ENCODE measurements at places on chromosomes 7 and 10.

DNA sequence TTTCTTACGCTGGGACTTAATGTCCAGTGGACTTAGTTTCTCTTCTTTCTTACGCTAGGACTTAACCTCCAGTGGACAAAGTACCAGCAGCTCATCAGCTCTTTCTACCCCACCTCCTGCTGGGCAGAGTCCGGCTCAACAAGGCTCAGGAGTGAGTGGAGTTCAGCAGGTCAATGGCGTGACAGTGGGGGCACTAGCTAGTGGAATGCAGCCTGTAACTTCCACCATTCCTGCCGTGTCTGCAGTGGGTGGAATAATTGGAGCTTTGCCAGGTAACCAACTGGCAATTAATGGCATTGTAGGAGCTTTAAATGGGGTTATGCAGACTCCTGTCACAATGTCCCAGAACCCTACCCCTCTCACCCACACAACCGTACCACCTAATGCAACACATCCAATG, 199.7 kb downstream of the MLLT10 start:
- peaks cover 27% of the 10 kb centered on the region for H3K36me3 ChIP-seq
- no peak for DNase-seq
- H3K4me3 ChIP-seq, result no peak overlapping the region
- no peaks in the 10 kb centered on the region for H3K27me3 ChIP-seq
- peaks cover 26% of the 10 kb centered on the region for H3K4me1 ChIP-seq

DNA sequence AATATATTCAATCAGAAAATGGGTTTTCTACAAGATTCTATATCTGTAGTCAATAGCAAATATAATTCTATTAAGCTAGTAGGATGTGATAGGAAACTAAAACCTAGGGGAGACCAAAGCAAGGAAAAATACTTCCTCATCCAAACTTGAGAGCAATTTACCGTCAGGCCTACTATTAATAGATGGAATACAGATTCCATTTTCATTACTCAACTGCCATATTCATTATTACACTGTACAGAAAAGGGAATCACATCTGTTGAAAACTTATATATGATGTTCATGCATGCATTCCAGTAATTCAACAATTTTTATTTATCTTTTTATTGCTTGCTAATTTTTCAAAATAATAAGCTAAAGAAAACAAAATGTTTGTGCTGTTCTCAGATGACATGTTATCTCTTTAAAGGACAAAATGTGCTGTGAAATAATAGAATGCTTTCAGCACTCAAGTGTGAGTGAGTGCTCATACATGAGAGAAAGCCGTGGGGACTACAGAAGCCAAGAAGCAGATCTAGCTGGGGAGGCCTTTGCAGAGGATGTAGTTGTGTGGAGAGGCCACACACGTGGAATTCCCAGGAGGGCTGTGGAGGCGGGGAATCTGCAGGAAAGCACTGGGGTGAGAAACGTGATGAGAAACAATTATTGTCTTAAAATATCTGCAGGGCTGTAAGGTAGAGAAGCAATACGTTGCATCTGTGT, 110.0 kb downstream of the EGFR start:
- H3K27me3 ChIP-seq, result peaks cover 11% of the 10 kb centered on the region
- H3K27ac ChIP-seq, result no peak overlapping the region
- H3K36me3 ChIP-seq, result no peaks in the 10 kb centered on the region
- no peak overlapping the region for H3K4me3 ChIP-seq
- H3K4me1 ChIP-seq, result peaks cover 8% of the 10 kb centered on the region
- no peak for DNase-seq

DNA sequence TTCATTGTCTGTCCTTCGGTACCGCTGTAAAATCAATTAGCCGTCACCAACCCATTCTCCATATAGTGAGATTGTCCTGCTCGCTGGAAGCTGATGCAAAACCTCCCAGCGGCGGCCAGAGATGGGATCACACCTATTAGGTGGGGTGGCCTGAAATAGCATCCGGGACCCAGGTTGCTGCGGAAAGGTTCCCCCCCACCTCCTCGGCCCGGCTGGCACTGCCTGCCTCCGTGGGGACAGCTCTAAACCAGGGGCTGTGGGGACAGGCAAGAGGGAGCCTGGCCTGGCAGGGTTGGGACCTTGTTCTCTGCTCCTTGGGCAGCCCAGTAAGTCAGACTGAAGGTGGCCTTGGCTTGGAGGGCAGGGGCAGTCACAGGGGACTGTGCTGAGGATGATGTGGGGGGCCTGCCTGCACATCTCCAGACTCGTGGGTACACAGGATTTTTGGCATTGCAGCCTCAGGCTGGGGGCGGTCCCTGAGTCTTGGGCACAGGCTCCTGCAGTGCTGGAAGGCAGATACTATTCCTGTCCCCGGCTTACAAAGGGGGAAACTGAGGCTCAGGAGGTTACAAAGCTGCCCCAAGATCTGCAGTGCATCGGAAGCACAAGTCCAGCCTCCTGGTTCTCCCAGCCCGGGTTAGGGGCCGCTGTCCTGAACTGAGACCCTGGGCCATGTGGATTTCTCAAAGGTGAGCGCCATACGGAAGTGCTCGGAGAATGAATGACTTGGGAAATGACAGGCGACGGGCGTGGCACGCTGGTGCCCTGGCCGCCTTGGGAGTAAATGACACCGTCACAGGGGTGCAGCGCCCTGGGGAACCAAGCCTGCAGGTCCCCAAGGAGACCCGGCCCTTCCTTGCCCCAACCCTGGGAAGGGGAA, 65.6 kb downstream of the UNCX start:
- H3K27ac ChIP-seq, result no peak overlapping the region
- H3K4me3 ChIP-seq, result no peak overlapping the region
- no peak for DNase-seq
- no peaks in the 10 kb centered on the region for H3K36me3 ChIP-seq

GRCh38 chr10:101888251-101888949, 44.8 kb upstream of the KCNIP2 start:
- no peak overlapping the region for H3K27ac ChIP-seq
- H3K27me3 ChIP-seq, result no peaks in the 10 kb centered on the region
- peaks cover 3% of the 10 kb centered on the region for H3K36me3 ChIP-seq
- no peak overlapping the region for H3K4me3 ChIP-seq
- DNase-seq, result no peak

GRCh38 chr10:76149602-76150138, 718.2 kb downstream of the LRMDA start:
- DNase-seq, result no peak
- H3K4me1 ChIP-seq, result no peaks in the 10 kb centered on the region
- H3K27ac ChIP-seq, result no peak overlapping the region
- H3K36me3 ChIP-seq, result no peaks in the 10 kb centered on the region
- H3K27me3 ChIP-seq, result peaks cover 1% of the 10 kb centered on the region

DNA sequence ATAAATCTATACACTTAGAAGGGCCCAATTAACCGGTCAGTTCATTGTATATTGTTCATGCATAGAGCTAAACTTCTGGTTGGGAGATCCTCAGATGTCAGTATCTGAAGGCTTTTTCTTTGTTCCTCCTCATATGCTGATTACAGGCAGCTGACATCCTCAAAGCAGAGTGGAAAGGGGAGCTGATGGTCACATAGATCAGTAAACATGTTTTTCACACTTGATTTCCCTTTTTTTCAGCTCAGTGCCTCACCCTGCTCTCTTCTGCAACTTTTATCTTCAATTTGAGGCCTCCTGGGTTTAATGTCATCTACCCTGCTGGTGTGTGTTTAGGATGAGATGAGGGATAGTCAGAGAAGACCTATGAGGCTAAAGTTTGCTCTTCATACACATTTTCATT, 297.9 kb upstream of the FZD1 start:
- no peak overlapping the region for H3K4me3 ChIP-seq
- no peak overlapping the region for H3K27ac ChIP-seq
- H3K36me3 ChIP-seq, result no peaks in the 10 kb centered on the region
- no peaks in the 10 kb centered on the region for H3K4me1 ChIP-seq

DNA sequence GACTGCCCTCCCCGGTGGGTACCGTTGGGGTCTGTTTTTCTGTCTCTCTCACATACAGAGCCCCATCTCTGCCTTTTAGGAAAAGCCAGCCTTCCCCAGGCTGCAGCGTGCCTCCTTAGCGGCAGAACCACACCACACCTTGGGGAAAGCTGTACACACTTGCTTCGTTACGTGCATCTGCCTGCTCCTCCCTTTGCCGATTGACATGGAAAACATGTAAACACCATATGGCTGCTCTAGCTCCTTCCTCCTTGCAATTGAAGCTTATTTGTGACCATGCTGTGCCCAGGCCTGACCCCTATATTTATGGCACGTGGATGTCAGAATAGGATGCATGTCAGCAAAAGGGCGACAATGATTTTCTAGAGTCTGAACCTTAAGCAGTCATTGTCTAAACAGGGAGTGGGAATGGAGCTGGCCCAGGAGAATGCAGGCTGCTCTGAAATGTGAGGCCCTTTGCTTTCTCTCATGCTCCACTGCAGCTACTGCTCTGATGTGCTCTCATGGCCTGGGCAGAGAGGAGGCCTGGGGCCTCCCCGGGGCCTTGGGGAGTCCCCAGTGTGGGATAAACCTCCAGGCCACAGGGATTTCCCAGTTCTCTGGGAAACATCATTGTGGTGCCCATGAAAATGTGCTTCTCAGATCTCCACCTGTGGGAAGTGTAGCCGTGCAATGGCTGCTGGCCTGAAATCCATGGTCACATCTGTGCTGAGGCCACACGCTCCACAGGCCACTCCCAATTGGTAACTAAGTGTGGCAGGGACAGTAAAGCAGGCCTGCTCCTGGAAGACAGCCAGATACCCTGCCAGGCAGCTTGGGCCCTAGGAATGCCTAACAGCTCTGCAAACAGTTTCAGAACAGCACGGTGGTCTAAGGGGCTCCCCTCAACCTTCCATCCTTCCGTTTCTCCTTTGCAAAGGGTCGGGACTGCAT, 18.6 kb downstream of the PDE6C start:
- H3K4me1 ChIP-seq, result no peaks in the 10 kb centered on the region
- H3K36me3 ChIP-seq, result no peaks in the 10 kb centered on the region
- DNase-seq, result no peak
- no peaks in the 10 kb centered on the region for H3K27me3 ChIP-seq

DNA sequence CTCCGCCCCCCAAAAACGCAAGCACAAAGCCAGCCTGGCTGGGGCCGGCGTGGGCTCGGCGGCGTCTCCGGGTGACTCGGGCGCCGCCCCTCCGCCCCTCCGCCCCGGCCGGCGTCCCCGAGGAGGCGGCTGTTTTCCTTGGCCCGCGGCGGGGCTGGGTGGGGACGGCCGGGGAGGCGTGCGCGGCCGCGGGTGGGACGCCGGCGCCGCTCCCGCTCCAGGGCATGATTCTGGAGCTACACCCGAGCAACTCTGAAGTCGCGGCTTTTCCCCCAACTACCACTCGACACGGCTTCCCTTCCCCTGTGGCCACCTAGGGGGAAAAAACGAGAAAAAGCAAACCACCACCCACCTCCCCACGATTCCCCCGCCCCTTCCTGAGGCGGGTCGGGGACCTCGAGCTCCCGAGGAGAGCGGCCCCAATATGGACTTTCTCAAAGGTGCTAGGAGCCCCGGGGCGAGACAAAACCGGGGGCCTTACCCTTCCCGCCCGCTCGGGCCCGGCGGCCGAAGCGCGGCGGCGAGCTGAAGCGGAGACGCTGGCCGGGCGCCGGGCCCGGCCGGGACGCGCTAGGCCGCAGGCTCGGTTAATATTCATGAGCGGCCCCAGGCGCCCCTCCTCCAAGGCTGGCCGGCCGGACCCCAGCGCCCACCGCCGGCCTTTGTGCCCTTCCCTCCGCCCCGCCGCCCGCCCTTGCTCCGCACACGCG, 856 bp downstream of the ARHGAP21 start:
- H3K27ac ChIP-seq, result peak overlapping the region; percentile 85
- peak; percentile 58 for DNase-seq
- H3K36me3 ChIP-seq, result peaks cover 2% of the 10 kb centered on the region
- H3K4me3 ChIP-seq, result peak overlapping the region; percentile 76

- H3K27me3 ChIP-seq, result peaks cover 2% of the 10 kb centered on the region
- H3K4me1 ChIP-seq, result no peaks in the 10 kb centered on the region
- H3K36me3 ChIP-seq, result no peaks in the 10 kb centered on the region
- H3K27ac ChIP-seq, result no peak overlapping the region
- no peak overlapping the region for H3K4me3 ChIP-seq
Measured at GRCh38 chr10:12958546-12959110, 42.9 kb downstream of the CCDC3 start.

GRCh38 chr7:85529831-85530230, 343.0 kb upstream of the SEMA3D start:
- DNase-seq, result no peak
- no peak overlapping the region for H3K4me3 ChIP-seq
- no peak overlapping the region for H3K27ac ChIP-seq
- no peaks in the 10 kb centered on the region for H3K36me3 ChIP-seq
- H3K27me3 ChIP-seq, result no peaks in the 10 kb centered on the region

GRCh38 chr7:54864663-54865062, 105.7 kb upstream of the SEC61G start:
- no peak overlapping the region for H3K4me3 ChIP-seq
- H3K4me1 ChIP-seq, result no peaks in the 10 kb centered on the region

GRCh38 chr10:78402591-78402990, 368.9 kb downstream of the RPS24 start:
- no peaks in the 10 kb centered on the region for H3K36me3 ChIP-seq
- peaks cover 8% of the 10 kb centered on the region for H3K4me1 ChIP-seq
- no peak overlapping the region for H3K4me3 ChIP-seq
- H3K27me3 ChIP-seq, result peaks cover 8% of the 10 kb centered on the region

DNA sequence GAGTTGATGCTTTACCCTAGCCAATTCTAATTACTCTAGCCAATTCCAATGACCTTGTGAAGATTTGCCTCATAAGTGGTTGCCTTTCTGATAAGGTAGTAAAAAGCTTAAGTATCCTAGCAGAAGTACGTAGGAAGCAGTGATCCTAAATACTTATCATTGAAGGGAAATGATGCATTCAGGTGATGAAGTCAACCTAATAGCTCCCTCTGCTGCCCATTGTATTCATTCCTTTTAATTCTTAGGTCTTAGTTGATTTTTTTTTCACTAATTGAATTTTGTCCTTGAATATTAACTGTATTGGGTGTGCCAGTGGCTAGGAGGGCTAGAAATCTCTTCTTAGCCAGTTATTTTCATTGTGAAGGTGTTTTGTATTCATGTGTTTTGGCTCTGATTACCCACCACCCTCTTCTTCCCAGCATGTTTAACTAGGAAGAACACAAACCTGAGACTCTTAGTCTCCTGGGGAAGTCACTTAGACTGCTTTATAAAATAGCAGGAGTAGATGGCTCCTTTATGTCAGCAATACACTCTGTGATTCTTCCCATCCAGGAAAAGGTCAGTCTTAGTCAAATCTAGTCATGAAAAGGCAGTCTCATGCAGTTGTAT, 46.3 kb downstream of the PLEKHA8 start:
- no peaks in the 10 kb centered on the region for H3K27me3 ChIP-seq
- no peak for DNase-seq
- no peak overlapping the region for H3K4me3 ChIP-seq

- DNase-seq, result no peak
- H3K27me3 ChIP-seq, result peaks cover 28% of the 10 kb centered on the region
- no peak overlapping the region for H3K27ac ChIP-seq
- no peaks in the 10 kb centered on the region for H3K36me3 ChIP-seq
- peaks cover 19% of the 10 kb centered on the region for H3K4me1 ChIP-seq
Measured at GRCh38 chr10:110144507-110144906, 62.9 kb upstream of the MXI1 start.

DNA sequence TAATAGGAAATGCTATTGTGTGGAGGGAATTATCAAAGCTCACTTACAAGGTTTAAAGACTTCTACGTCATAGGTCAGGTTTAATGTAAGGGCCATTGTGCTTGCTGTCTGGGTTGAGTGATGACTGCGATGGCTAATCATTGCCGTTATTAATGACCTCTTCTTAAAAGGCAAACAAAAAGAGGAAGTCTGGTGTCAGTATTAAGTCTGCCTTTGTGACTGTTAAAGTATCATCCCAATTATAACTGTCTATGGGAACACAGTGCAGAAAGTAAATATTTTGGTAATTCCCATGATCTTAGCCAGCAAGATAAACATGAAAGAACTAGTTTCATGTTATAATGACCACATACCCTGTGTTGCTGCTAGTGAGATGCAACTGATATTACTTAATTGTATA, 382.4 kb downstream of the BBS9 start:
- H3K27me3 ChIP-seq, result no peaks in the 10 kb centered on the region
- peaks cover 1% of the 10 kb centered on the region for H3K36me3 ChIP-seq
- DNase-seq, result no peak
- no peaks in the 10 kb centered on the region for H3K4me1 ChIP-seq
- no peak overlapping the region for H3K4me3 ChIP-seq
- no peak overlapping the region for H3K27ac ChIP-seq

Measured in activated CD8-positive, alpha-beta T cell treated with anti-CD3 and anti-CD28 coated beads for 36 hours (primary cell).